ENCODE measurements at places on chromosomes 3 and 15.

GRCh38 chr3:43818229-43818628, 127.5 kb downstream of the ABHD5 start:
- DNase-seq = no peak

DNA sequence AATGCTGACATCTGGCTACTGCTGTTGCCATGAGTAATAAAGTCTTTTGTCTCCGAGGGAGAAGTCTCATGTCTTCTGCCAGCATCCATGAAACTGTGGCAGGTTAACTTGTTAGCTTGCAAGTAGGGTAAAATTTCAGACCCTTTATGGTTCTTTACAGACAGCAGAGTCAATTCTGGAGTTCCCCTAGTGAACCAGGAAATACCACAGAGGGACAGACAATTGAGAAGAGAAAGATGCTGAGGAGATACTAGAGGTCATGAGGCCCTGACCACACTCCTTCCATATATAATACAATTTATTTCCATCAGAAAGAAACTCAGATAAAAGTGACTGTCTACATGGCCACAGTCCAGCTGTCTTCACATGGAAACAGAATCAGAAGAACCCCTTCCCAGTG, 38.1 kb downstream of the NMNAT3 start:
- DNase-seq = no peak

DNA sequence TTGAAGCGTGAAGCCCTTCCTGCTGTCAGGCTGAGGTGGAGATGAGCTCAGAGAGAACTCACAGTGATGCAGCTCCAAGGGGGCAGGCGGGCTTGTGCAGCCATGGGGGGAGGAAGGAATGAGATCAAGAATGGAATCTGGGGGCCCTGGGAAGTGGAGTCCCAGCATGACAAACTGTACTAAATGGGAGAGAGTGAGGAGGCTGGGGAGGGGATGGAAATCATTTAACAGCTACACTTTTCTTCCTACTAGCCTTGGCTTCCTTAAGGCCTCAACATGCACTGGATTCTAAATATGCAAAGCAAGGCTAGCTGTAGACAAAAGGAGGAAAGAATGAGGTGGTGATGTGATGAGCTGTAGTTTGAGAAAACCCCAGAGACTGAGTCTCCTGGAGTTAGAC, 133.9 kb downstream of the EEFSEC start:
- DNase-seq = no peak

DNA sequence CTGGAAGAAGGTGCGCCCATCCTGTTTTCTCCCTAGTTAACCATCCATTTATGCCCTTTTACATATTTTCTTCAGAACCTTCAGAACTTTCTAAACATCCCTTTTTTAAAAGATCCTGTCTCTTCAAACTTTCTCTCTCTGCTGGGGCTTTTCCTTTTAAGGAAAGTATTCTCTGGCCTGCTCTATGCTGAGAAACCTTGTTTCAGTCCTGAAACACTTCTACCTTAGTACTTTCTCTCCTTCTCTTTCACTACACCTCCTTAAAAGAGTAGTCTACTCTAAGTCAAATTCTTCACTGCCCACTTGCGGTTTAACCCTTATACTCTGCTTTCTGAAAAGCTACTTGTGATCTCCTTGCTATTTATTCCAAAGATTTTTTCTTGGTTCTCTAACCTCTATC, 65.6 kb upstream of the SLC12A8 start:
- no peak for DNase-seq

DNA sequence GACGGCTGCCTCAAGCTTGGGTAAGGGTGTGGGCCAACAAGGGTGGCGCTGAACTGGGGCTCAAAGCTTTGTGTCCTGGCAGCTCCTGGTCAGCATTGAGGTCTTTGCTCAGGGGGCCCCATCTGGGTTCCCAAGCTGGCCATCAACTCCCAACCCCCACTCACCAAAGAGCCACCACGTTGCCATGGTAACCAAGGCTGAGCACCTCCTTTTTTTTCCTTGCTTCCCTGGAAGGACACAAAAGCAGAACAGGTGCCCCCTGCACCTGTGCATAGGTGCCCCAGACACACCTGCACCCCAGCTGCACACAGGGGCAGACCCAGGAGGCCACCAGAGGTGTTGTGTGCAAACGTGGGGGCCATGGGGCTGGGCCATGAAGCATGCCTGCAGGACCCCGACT, 16.5 kb downstream of the UROC1 start:
- no peak for DNase-seq
